ENCODE measurements at places on chromosomes 3 and 15.

DNA sequence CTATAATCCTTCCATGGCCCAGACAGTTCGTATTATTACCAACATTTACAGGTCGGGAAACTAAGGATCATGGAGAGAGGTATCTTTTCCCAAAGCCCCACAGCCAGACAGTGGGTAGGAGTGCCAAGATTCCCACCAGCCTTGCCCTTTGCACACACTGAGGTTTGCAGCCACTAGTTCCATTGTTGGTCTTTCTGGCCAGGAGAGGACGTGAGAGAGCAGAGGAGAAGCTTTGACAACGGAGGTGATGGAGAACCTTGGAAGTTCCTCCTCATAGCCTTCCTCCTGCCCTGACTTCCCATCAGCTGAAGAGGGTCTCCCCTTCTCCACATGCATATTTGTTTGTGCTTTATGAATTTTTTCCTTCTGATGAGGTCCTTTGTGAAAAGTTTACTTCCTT, 50.5 kb upstream of the PLCL2 start:
- no peak for DNase-seq

- DNase-seq: no peak
Measured at GRCh38 chr3:128456776-128457715, 9.6 kb downstream of the DNAJB8 start.

DNA sequence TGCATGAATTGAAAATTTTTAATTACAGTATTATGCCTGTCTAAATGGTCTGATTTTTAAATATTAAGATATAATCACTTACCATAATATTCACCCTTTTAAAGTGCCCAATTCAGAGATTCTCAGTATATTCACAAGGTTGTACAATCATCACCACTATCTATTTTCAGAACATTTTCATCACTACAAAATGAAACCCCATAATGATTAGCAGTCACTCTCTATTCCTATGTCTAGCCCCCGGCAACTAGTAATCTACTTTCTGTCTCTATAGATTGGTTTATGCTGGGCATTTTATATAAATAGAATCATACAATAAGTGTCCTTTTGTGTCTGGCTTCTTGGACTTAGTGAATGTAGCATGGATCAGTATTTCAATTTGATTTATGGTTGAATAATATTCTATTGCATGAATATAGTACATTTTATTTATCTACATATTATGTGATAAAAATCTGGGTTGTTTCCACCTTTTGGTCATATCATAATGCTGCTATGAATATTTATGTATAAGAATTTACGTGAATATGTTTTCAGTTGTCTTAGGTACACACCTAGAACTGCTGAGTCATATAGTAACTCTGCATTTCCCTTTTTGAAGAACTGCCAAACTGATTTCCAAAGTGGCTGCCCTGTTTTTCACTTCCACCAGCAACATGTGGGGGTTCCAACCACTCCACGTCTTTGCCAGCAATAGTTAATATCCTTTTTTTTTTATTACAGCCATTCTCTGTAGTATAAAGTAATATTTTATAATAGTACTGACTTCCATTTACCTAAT, 485.7 kb upstream of the ZNF385D start:
- DNase-seq: no peak

GRCh38 chr3:69189487-69189886, 67.1 kb upstream of the LMOD3 start:
- no peak for DNase-seq

- DNase-seq: peak; percentile 59
Measured at GRCh38 chr3:188154014-188154808, at the start of gene LPP. LPP (plus strand) TSS chr3:188154157; CDS start chr3:188406121, 251,964 bp downstream.

Data from NCI-H446 (cell line).